Right lobe of liver (tissue), 6 donors: ENCODE measurements at places on chromosomes 3 and 15. TPM values are rescaled to one million over a fixed set of nuclear protein-coding genes. Genes with fewer than 3 reads are reported as not detected.

The APOD gene
- 0.29 TPM for total RNA-seq

The GPR15 gene
- total RNA-seq: not detected

The CADPS gene
- total RNA-seq: 0.06 TPM

The TRIM69 gene
- 5.8 TPM for total RNA-seq

The GOLGA8Q gene
- not detected for total RNA-seq

The ANKUB1 gene
- not detected for total RNA-seq

The ECE2 gene
- total RNA-seq: not detected

The DLEC1 gene
- total RNA-seq: not detected

The PPP2R3A gene
- total RNA-seq: 1.7 TPM

The BNIP2 gene
- 41.6 TPM for total RNA-seq

The RTP3 gene
- 20.1 TPM for total RNA-seq

The TUSC7 gene
- total RNA-seq: not detected

The CAMK1 gene
- 33.4 TPM for total RNA-seq

The COX5A gene
- 130 TPM for total RNA-seq

The SERPINI2 gene
- total RNA-seq: not detected

The NRROS gene
- total RNA-seq: 1.8 TPM

The CHL1 gene
- total RNA-seq: 0.13 TPM

DNA sequence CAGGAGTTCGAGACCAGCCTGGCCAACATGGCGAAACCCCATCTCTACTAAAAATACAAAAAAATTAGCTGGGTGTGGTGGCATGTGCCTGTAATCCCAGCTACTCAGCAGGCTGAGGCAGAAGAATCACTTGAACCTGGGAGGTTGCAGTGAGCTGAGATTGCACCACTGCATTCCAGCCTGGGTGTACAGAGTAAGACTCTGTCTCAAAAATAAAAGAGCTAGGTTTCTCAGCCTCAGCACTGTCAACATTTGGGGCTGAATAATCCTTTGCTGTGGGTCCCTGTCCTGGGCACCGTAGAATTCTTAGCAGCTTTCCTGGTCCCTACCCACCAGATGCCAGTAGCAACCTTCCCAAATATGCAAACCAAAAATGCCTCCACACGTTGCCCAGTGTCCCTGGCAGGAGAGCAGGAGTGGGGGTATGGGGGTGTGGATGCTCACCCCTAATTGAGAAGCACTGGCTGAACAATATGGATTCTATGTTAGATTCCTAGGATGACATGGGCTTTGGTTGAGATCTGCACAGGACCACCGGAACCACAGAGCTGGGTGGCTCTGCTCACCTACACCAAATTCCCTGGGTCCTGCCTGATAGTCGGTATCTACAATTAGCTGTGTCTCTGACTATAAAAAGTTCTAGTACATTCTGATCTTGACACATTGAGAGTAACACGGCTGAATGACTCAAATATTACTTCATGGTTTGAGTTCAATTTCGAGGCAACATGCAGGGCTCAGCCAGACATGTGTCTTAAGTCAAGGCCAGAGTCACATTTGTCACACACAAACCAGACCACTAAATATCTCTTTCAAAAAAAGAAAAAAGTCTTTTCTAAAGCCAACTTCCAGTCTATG lies 577.0 kb upstream of the MDFIC2 start:
- DNase-seq: no peak

GRCh38 chr15:66789029-66790025 lies 87.3 kb downstream of the SMAD6 start:
- DNase-seq: no peak

- no peak for DNase-seq
These were observed 1.1 kb downstream of the SSR3 start for GRCh38 chr3:156553705-156554356.

- DNase-seq: no peak
These were observed 118.5 kb upstream of the SLC25A36 start for GRCh38 chr3:140823106-140823505.

GRCh38 chr3:132253262-132253878 lies 63.8 kb upstream of the ACP3 start:
- DNase-seq: no peak

GRCh38 chr15:66220601-66221000 lies 32.9 kb downstream of the MEGF11 start:
- no peak for DNase-seq

- DNase-seq: no peak
These were observed 9.8 kb upstream of the LRRC34 start for GRCh38 chr3:169822540-169822939.

DNA sequence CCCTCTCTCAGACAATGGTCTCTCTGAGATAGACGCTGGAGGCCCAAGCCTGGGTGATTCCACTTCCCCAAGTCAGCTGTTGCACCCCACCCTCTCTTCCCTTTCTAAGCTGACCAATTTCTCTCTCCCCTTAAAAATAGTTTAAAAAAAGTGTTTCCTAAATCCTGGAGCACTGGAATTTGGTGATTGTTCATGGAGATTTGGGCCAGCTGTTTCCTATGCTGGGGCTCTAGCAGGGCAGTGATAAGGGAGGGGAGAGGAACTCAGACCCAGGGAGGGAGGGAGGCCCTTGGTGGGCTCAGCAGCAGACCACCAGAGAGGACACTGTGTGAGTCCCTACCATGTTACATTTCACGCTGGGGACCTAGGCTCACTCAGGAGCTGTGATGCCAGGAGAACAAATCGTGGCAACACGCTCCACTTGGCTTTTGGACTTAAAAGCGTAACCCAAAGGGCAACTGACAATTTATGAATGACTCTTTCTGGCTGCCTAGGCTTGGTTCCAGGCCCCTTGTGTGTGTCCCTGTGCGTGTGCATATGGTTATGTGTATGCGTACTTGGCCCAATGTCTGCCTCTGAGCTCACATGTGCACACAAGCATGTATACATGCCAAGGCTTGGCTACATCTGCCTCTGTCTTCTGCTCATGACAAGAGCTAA lies 59.8 kb upstream of the INSYN1 start:
- no peak for DNase-seq

- DNase-seq: no peak
These were observed 61.2 kb downstream of the LYSMD4 start for GRCh38 chr15:99671926-99672635.

DNA sequence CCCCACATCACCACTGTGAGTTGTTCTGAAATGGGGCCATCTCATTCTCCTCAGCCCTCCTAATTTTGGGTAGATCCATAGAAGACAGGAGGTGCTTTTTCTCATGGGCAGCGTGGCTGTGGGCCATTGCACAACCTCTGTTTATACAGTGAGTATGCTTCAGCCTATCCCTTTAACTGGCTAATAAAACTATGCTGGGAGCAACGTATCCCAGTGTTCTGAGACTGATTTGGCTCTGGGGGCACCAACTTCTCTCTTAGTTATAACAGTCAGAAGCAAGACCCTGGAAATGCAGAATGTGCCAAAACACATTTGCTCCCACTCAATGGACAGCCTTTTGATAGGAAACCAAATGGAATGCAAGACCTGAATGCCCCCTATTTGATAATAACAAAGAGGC lies 97.1 kb upstream of the ICE2 start:
- no peak for DNase-seq

DNA sequence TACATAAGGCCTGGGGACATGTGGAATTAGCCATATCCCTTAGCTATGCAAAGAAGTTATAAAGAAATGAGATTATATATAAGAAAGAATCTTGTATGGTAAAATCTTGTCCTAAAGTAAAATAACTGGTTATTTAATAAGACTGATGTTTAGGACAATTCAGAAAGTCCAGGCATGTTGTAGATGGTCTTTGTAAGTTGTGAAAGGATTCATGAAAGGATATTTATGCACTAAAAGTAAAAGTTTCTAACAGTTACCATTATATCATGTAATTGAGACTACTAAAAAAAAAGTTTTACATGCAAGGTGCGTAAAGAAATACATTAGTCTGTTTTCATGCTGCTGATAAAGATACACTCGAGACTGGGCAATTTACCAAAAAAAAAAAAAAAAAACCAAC lies 146.3 kb downstream of the FMN1 start:
- no peak for DNase-seq

DNA sequence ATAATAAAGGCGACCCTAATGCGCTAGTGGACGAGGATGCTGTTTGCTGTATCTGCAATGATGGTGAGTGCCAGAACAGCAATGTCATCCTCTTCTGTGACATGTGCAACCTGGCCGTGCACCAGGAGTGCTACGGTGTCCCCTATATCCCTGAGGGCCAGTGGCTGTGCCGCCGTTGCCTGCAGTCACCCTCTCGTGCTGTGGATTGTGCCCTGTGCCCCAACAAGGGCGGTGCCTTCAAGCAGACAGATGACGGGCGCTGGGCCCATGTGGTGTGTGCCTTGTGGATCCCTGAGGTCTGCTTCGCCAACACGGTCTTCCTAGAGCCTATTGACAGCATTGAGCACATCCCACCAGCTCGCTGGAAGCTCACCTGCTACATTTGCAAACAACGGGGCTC lies 7.6 kb downstream of the BRPF1 start:
- no peak for DNase-seq

DNA sequence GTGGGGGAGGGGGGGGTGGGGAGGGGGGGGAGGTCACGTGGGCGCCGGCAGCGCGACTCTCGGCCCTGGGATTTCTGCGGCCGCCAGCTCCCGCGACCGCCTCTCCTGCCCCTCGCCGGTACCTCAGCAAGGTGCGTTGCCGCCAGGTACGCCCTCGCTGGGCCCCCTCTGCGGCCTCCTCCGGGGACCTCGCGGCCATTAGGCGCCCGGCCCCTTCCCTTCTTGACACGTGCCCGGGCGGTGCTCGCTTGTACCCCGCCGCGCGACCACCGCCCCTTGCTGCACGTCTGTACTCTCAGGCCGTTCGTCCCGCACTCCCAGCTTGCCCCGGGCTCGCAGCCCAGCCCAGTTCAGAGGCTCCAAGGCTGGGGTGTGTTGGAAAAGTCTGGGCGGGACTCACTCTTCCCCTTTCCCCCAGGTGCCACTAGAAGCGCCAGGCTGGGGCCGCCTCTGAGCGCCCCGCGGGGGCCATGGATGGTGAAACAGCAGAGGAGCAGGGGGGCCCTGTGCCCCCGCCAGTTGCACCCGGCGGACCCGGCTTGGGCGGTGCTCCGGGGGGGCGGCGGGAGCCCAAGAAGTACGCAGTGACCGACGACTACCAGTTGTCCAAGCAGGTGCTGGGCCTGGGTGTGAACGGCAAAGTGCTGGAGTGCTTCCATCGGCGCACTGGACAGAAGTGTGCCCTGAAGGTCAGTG lies at the start of gene MAPKAPK3:
TSS of gene MAPKAPK3 (plus strand) at position 56 of the 696 bp plus-strand sequence. CDS start at position 471, 415 bp downstream.
- no peak for DNase-seq

GRCh38 chr3:29475854-29476253 lies 195.0 kb downstream of the RBMS3 start:
- no peak for DNase-seq

- DNase-seq: no peak
These were observed 26.0 kb upstream of the MCTP2 start for GRCh38 chr15:94205366-94205765.

- DNase-seq: no peak
These were observed 87.2 kb downstream of the SLCO3A1 start for GRCh38 chr15:91940496-91941381.

DNA sequence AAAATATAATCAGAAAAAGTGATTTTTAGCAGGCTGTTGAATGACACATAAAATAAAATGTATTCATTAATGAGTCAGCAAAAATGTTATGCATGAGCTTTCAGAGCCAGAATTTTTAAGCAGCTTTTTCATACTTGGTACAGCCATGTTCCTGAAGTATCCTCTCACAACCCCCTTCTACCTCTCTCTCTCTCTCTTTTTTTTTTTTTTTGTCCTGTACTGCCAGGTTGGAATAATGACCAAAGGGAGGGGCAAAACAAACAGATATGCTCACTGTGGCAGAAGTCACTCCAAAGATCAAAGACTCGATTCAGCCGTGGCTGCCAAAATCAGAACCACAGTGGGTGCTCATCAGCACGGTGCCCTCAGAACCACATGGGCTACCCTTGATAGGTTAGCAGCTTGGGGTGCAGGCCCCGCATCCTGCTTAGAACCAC lies 383.0 kb downstream of the ZBTB20 start:
- peak; percentile 66 for DNase-seq

DNA sequence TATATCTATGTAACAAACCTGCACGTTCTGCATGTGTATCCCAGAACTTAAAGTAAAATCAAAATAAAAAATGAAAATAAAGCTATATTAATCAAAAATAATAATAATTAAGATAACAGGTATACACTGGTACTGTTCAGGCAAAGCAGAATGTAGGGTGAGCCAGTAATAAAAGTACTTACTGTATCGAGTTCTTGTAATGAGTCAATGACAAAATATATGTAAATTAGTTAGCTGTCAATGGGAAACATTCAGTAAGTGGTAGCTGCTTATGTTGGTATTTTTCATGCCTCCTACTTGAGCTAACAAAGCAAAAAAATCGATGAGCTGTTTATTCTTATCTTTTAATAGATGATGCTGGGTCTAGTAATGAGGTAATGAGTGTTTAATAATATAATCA lies 93.2 kb downstream of the GBE1 start:
- DNase-seq: no peak

DNA sequence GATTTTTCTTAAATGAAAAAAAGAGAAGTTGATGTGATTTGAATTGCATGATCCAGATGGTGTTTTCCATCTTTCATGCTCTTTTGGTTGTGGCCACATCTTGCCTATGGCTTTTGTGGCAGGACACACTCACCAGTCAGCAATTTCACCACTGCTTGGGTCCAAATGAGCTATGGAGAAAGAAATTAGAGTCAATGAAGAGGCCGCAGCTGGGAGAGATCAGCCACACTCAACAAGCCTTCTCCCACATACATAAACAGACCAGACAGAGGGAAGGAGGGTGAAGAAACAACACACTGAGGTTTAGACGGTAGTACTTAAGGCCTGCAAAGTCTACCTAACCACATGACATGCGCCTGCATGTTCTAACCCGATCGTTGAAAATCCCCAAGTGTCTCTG lies 110.7 kb upstream of the CDIN1 start:
- DNase-seq: no peak

GRCh38 chr3:1252061-1252430 lies 159.2 kb downstream of the CNTN6 start:
- DNase-seq: no peak

GRCh38 chr3:78322780-78323179 lies 1282.9 kb downstream of the ROBO2 start:
- DNase-seq: no peak

- DNase-seq: no peak
These were observed 4.2 kb downstream of the UBXN7 start for GRCh38 chr3:196428041-196428440.

GRCh38 chr15:72851586-72851985 lies 68.0 kb upstream of the ADPGK start:
- no peak for DNase-seq
